Left lobe of liver (tissue), 2 donors: ENCODE measurements at places on chromosomes 5 and 9. TPM values are rescaled to one million over a fixed set of nuclear protein-coding genes. Genes with fewer than 3 reads are reported as not detected.

- DNase-seq = no peak
Observed at GRCh38 chr5:167030500-167031120, 1260.8 kb upstream of the WWC1 start.

DNA sequence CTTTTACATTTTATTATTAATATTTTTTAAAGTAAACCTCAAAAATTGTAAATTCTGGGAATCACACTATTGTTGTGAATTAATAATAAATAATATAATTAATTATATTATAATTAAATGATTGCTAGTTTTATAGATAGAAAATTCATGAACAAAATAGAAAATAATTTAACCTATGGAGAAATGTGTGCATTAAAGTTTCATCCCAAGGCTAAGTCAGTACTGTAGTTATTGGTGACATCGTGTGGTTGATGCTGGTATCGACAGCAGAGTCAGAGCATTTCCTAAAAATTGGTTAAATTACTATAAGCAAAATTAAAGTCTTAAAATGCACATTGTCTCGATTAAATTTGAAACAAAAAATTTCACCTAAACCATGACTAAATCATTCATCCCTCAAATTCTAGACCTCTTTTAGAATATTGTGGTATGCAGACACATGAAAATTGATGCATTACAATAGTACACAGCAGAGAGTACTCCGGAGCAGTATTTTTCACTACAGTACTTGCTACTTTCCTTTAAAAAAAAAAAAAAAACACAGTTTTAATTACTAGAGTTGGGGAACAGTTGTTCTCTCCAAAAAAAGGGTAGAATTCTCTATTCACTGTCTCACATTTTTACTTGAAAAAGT, 73.9 kb downstream of the RORB start:
- no peak for DNase-seq

The KIF4B gene
- not detected for total RNA-seq

The GPR107 gene
- total RNA-seq = 14.1 TPM

- no peak for DNase-seq
Observed at GRCh38 chr5:149549461-149550267, 1.6 kb downstream of the CSNK1A1 start.

- no peak for DNase-seq
Observed at GRCh38 chr5:83919071-83920041, 198.7 kb upstream of the HAPLN1 start.

DNA sequence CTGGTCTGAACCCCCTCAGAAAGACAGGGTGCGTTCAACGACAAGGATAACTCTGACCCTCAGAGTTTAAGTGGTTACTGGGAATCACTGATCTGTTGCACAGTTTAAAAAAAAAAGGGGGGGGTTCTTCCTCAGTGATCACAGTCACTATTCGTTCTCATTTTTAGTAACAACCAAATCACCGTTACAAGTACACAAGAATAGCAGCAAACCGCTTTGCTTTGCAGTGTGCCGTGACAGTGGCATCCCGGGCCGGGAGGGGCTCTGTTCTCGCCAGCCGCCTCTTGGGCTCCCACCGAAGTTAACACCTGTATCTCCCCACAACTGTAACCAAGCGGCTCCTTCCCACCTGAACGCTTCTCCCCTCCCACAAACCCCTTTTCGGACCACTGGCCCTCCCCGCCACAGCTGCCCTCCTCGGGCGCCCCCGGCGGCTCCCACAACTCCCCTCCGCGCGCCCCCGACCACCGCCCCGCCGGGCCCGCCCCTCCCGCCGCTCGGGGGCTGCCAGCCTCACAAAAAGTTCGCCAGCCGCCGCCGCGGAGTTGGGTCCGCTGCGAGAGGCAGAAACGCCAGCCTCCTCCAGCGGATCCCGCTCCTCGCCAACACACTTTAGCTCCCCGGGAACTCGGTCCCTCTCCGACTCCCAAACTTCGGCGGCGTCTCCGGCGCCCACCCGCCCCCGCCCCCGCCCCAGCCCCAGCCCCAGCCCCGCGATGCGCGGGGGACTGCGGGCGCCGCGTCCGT, 1.2 kb downstream of the SSBP2 start:
- DNase-seq = peak; percentile 51
